ENCODE measurements at places on chromosomes 4 and X.

GRCh38 chr4:102551958-102552565, 50.9 kb downstream of the NFKB1 start:
- DNase-seq, result no peak

GRCh38 chrX:129956765-129957164, 25.7 kb upstream of the BCORL1 start:
- no peak for DNase-seq

GRCh38 chrX:139844163-139844562, 88.7 kb downstream of the ATP11C start:
- DNase-seq, result no peak

- no peak for DNase-seq
Observed at GRCh38 chr4:100935090-100935489, 412.2 kb downstream of the PPP3CA start.

GRCh38 chr4:87895964-87896621, 63.3 kb downstream of the MEPE start:
- DNase-seq, result peak; percentile 22

DNA sequence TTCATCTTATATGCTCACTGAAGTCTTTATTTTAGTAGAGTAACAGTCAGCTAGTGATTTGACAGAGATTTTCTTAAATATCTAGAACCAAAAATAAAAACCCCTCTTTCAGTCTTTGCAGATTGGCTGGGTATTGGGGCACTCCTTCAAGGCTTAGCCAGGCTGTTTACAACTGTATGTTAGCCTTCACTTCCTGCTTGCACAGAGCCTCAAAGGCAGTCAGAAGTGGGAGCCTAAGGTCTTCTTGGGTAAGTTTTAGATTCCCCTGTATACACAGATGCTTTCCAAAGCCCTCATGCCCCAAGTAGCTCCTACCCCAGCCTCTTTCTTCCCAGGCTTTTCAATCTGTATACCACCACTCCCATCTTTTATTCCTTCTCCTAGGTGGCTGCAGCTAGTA, 136.1 kb upstream of the STIM2 start:
- DNase-seq, result no peak

Measured in head of caudate nucleus (tissue), 42 donors.